Stimulated activated CD4-positive, alpha-beta T cell treated with anti-CD3 and anti-CD28 coated beads, Interleukin-1b, Interleukin-23, amount 100 ng/mL, for 1 hour (primary cell): ENCODE measurements at places on chromosomes 2 and 18.

DNA sequence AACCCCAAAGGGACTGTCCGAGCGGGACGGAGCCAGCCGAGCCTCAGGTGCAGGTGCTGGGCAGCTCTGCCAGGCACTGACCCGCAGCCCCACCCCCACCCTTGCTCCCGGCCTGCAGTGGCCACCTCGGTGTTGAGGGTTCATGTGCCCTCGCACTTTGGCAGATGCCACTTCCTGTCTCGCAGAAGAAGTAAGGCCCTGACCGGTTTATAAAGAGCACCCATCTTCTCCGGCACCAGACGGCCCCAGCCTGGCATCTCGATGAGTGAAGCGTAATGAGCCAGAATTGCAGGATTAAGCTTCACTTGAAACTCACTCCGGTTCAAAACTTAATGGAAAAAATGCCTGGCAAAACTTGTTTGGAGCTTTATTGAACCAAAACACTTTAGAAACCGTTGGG, 10.9 kb upstream of the NFATC1 start:
- DNase-seq = no peak

GRCh38 chr2:850429-850828, 100.2 kb upstream of the SNTG2 start:
- no peak for DNase-seq

- no peak for DNase-seq
Measured at GRCh38 chr2:65363879-65364666, 68.3 kb downstream of the SPRED2 start.

DNA sequence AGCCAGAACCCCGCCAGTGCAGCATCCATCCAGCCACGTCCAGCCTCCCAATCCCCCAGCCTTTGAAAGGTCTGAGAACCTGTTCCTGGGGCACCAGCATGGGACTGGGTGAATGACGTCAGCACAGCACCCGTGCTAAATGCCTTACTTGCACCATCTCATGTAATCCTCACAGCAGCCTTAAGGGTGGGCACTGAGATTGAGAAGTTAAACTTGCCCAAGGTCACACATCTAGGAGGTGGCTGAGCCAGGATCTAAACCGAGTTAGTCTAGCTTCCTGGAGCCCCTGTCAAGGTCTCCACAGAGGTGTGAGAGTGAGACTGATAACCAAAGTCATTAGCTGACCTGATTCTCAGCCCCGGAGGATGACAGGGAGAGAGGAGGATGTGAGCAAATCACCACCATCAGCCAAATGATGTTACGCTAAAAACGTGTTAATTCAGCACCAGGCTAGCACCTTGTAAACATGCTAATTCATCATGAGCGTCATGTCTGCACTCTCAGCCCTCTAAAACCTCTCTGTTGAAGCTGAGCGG, 4.6 kb downstream of the CD8A start:
- DNase-seq = no peak

- peak; percentile 44 for DNase-seq
Measured at GRCh38 chr2:97718051-97718882, 4.9 kb downstream of the ZAP70 start.

DNA sequence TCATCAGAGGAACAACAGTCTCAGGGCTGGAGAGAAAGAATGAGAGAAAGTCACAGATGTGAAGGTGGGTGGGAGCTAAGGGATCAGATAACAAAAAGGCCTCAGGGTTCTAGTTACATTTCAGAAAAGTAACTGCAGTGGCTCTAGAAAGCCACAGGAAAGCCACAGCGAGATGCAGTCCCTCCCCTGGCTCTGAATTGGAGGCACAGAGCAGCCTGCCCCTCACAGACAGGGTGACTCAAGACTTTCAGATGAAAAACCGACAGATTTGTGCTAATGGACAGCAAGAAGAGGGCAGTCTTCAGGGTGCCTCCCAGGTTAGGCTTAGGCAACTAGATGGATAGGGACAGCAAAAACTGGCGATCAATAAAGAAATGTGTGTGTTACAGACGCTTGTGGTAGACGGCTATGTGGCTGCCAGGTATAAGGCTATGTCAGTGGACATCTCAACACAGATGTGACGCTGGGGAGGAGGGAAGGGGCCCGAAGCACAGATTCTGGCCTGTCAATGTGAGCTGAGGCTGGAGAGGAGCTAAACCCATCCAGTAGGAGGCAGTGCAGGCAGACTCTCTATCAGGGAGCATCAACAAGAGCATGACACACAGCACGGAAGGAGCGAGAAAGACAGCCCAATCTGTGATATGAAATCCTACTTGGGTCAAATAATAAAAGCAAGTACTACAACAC, 26.2 kb downstream of the UNC50 start:
- DNase-seq = no peak

GRCh38 chr18:23881778-23882177, 132.8 kb upstream of the TTC39C start:
- no peak for DNase-seq

- no peak for DNase-seq
Measured at GRCh38 chr18:65547046-65547445, 203.8 kb upstream of the CDH7 start.

GRCh38 chr2:45745231-45745630, 93.8 kb downstream of the PRKCE start:
- no peak for DNase-seq

GRCh38 chr2:135227386-135227785, 175.3 kb downstream of the RAB3GAP1 start:
- DNase-seq = no peak

GRCh38 chr2:126222278-126222677, 433.7 kb upstream of the GYPC start:
- DNase-seq = no peak

- no peak for DNase-seq
Measured at GRCh38 chr2:207071820-207072219, 93.9 kb downstream of the KLF7 start.

DNA sequence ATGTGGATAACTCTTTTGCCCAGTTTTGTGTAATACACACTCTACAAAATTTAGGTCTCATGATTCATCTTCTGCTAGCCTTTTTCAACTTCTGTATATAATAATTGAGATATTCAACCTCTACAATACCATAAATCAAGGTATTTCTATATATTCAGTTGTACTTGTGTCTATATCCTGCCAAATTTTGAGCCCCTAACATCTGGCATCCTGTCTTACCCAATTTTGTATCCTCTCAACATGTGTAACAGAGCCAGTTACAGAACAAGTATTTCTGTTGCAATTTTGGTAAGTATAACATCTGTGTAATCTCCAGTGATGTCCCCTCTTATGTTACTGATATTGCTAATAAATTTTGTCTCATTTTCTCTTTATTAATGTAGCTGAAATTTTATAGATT, 145.8 kb downstream of the TRIB2 start:
- no peak for DNase-seq

DNA sequence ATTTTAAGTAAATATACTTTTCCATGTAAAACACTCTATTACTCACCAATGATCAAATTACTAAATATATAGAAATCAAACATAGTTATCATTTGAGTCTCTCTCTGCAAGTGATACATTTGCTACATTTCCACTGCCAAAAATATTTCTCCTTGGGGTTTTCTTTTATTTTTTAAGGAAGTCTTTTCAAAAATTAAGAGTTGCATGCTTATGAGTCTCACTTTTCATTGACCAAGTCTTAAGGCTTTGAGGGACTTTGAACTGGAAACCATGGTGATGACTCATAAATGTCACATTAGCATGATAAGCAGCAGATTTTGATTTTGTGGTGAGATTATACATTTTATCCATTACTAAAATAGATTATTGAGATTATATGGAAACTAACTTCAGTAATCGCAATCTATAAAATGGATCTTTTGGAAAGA, 152.9 kb downstream of the FAM124B start:
- no peak for DNase-seq

GRCh38 chr2:203893401-203893800, 25.8 kb downstream of the CTLA4 start:
- DNase-seq = no peak

DNA sequence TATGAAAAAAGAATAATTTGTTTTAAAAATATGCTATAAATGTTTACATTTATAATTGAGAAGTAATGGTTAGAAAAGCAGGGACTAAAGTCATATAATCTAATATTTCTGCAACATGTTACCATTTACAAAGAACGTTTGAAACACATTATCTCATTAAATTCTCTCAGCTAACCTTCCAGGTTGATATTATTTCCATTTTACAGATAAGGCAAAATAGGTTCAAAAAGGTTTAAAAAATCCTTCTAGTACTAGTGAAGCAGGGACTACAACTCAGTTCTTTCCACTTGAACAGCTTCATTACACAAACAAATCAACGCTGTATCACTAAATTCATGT, 875 bp downstream of the FASTKD1 start:
- no peak for DNase-seq

DNA sequence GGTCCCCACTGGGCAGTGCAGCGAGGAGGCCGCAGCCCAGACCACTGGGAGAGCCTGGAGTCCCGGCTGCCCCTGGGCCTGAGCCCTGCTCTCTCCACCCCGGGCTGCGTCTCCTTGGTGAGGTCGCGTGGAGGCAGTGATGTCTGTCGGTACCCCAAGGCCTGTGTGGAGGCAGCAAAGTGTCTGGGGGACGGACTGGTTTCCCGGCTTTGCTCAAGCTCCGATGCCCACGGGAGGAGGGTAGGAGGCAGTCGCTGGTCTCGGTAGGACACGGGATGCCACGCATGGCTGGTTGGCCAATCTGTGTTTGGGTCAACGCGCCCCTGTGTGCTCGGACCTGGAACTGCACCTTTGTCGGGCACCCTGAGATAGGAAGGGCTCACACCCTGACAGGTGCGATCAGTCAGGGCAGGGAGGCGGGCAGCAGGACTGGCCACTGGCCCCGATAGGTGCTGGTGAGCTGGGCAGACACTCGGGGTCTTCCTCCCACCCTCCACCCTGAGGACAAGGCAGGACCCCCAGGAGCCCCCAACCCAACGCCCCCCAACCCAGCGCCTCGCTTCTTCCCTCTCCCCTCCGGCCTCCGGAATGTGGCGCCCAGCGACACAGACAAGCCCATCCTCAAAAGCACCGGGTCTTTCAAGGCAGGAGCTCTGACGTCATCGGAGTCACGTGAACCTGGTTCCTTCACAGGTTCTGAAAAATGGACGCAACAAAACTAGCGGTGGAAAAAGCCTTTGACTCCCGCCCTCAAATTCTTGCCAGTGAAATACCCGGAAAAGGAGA, 288.6 kb downstream of the NDUFA10 start:
- DNase-seq = no peak

- DNase-seq = no peak
Measured at GRCh38 chr2:80281049-80281448, 23.5 kb downstream of the LRRTM1 start.

DNA sequence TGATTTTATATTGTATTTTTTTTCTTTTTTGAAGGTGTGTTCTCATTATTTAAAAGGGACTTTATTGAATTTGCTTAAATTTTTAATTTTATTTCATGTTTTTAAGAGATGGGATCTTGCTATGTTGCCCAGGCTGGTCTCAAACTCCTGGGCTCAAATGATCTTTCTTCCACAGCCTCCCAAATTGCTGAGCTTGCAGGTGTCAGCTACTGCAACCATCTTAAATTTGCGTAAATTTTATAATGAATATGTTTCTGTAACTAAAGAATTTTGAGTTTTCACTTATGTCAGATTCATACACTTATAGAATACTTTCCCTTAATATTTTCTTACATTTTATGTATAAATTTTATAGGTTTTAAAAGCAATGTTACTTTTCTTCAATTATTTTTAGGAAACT, 157.8 kb downstream of the ZNF804A start:
- DNase-seq = no peak

GRCh38 chr2:37332560-37332959, 7.9 kb upstream of the PRKD3 start:
- no peak for DNase-seq

DNA sequence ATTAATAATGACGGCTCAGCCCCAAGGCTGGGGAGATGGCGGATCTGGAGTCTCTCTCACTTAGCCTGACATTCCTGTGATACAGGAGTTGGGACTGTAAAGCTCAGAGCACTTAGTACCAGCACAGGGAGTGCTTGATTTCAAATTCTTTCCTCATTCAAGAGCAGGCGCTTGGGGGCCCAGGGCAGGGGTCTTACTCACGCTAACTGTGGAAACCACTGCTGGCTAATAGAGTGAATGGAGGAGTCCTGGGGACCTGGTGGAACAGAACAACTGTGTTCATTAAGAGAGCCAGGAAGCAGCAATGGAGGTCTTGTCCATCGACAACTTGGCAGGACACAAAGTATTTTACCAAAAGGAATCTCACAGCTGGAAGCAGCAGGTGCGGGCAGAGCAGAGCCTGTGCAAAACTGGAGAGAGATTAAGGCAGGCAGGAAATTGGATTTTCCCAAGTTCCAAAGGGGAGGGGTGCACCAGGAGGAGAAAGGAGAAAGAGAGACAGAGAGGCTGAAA, 358.9 kb downstream of the TNS1 start:
- DNase-seq = no peak

- DNase-seq = no peak
Measured at GRCh38 chr18:56873441-56874140, 222.4 kb downstream of the WDR7 start.

- no peak for DNase-seq
Measured at GRCh38 chr2:208315081-208315788, 49.2 kb downstream of the PIKFYVE start.

- no peak for DNase-seq
Measured at GRCh38 chr18:49677081-49677480, 115.2 kb downstream of the LIPG start.
